Liver (tissue), 10 donors: ENCODE measurements at places on chromosomes 5 and 9. TPM values are rescaled to one million over a fixed set of nuclear protein-coding genes. Genes with fewer than 3 reads are reported as not detected.
A peak's percentile ranks its signal among the peaks of the same experiment; 100 is the strongest.

GRCh38 chr9:88007291-88007650 lies 32.9 kb upstream of the CDK20 start:
- no peak overlapping the region for H3K4me3 ChIP-seq
- H3K27me3 ChIP-seq = no peaks in the 10 kb centered on the region
- H3K27ac ChIP-seq = no peak overlapping the region
- no peaks in the 10 kb centered on the region for H3K36me3 ChIP-seq
- no peaks in the 10 kb centered on the region for H3K4me1 ChIP-seq
- no peak for DNase-seq

DNA sequence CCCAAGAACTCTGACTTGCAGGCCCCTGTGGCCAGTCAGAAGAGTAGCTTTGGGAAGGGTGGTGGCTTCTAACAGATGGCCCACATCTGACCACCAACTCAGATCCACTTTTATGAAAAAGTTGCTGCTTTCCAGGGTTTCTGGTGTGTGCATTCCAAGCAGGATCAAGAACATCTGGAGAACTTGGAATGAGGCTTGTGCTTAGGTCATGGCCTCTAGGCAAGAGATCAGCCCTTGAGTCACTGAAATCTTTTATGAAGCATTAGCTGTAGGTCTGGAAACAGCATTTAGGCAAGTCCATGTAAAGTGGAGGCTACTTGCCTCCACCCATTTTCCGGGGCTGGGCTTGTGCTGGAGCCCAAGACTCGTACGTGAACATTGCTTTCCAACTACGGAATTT lies 433.3 kb downstream of the SH3GL2 start:
- no peaks in the 10 kb centered on the region for H3K4me1 ChIP-seq
- no peak overlapping the region for H3K4me3 ChIP-seq
- no peak for DNase-seq
- no peak overlapping the region for H3K27ac ChIP-seq
- H3K27me3 ChIP-seq = no peaks in the 10 kb centered on the region

DNA sequence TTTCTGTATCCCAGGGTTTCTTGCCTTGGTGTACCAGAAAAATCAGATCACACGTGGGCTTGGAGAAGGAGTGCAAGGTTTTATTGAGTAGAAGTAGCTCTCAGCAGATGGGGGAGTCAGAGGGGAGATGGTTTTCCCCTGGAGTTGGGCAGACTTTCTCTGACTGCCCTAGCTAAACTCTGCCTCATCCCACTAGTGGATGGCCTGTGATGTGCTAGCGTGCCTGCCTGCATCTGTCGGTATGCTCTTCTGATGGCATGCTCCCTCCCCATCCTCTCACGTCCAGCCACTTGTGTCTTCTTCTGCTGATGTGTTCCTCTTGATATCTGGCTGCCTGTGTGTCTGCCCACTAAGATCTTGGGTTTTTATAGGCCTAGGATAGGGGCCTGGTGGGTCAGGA lies 616.1 kb upstream of the RGMB start:
- H3K27me3 ChIP-seq = no peaks in the 10 kb centered on the region
- no peak overlapping the region for H3K27ac ChIP-seq
- no peak overlapping the region for H3K4me3 ChIP-seq
- no peaks in the 10 kb centered on the region for H3K4me1 ChIP-seq
- H3K36me3 ChIP-seq = no peaks in the 10 kb centered on the region

DNA sequence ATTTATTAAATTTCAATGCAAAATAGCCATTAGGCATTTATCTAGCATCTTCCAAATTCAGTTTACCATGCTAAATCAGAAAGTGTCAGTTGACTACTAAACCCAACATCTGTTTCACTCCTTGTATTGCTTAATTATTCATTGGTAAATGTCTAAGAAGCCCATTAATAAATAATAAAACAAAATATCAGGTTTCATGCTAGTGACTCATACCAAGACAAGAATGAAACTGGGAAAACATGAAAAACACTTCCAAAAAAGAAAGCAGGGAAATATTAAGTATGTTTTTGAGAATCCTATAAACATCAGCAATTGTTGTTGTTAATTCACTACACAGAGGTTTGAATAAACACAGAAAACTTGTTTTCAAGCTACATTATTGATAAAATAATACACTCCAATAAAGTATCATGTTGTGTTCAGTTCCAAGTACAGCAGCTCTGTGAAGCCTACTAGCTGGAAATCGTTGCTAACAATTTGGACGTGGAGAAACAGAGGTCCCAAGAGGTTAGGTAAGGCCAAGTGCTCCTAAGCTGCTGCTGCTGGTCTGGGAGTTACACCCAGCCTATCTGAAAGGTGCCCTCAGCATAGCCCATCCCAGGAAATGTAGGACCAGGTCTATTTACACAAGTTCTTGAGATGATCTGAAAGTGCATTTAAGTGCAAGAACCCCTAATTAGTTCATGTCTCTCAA lies 78.8 kb downstream of the GNAQ start:
- H3K4me1 ChIP-seq = peaks cover 27% of the 10 kb centered on the region
- H3K4me3 ChIP-seq = no peak overlapping the region
- peak overlapping the region; percentile 9 for H3K27ac ChIP-seq
- no peak for DNase-seq
- no peaks in the 10 kb centered on the region for H3K36me3 ChIP-seq

GRCh38 chr5:72501488-72501887 lies 5.7 kb downstream of the ZNF366 start:
- H3K4me3 ChIP-seq = no peak overlapping the region
- no peaks in the 10 kb centered on the region for H3K36me3 ChIP-seq
- H3K4me1 ChIP-seq = no peaks in the 10 kb centered on the region
- H3K27me3 ChIP-seq = no peaks in the 10 kb centered on the region
- H3K27ac ChIP-seq = no peak overlapping the region
- DNase-seq = no peak

DNA sequence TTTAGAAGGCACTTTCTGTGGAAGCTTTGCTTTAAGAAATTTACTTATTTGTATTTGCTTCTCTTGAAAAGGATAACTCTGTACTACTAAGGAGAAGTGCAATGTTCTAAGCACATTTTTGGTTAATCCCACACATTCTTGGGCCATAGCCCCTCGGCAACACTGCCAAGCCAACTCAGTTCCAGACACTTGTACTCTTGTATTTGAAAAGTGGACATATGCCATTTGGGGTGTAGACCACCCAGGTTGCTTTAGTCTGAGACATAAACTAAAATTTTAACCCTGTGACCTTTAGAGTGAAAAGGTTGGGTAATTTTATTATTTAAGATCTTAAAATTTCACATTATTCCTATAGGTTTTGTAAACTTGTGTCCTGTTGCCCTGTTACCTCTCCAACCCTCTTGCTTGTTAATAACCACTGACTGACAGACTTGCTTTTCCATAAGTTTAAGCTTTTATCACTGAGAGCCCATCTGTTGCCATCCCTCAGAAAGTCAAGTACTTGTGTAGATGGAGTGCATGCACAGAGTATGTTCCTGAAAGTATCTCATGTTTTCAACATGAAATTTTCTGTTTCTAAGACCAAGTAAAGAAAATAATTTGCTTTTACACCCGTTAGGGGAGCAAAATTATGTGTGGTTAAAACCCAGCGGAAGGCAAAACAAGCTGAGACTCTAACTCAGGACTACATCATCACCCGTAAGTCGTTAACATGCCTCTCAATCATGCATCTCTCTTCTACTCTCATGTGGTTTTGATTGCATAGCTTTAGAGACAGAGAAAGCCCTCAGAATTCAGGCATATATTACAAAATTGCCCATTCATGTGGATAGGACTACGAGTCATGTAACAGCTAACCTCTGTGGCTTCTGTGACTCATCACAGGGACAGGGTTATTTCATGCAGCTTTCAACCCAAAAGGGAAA lies 117.3 kb downstream of the GDNF start:
- H3K4me1 ChIP-seq = peaks cover 7% of the 10 kb centered on the region
- no peak overlapping the region for H3K27ac ChIP-seq
- H3K4me3 ChIP-seq = no peak overlapping the region

GRCh38 chr5:137278476-137278875 lies 220.7 kb downstream of the SPOCK1 start:
- no peaks in the 10 kb centered on the region for H3K36me3 ChIP-seq
- H3K27me3 ChIP-seq = no peaks in the 10 kb centered on the region
- no peak overlapping the region for H3K4me3 ChIP-seq
- H3K4me1 ChIP-seq = no peaks in the 10 kb centered on the region

DNA sequence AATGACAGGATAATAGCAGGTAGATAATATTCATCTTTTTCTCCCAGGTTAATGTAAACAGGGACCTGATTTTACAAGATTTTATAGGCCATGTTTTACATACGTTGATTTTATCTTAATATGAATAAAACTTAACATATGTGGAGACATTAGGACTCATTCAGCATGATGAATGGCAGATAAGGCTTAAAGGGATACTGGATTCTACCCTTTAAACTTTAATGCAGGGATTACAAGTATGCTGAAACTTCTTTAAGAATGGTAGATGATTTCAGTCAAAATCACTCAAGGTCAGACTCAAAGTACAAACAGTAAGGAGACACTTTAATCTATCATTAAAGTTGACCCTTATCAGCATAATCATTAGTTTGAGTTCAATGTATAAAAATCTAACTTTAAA lies 274.5 kb upstream of the IZUMO3 start:
- no peak overlapping the region for H3K27ac ChIP-seq
- H3K27me3 ChIP-seq = no peaks in the 10 kb centered on the region
- no peak for DNase-seq
- no peaks in the 10 kb centered on the region for H3K36me3 ChIP-seq
- H3K4me1 ChIP-seq = no peaks in the 10 kb centered on the region

Gene DNAH5
- total RNA-seq = 14.8 TPM

Gene C9orf153
- 0.67 TPM for total RNA-seq
